ENCODE measurements at places on chromosomes 3 and 15. TPM values are rescaled to one million over a fixed set of nuclear protein-coding genes. Genes with fewer than 3 reads are reported as not detected.

DNA sequence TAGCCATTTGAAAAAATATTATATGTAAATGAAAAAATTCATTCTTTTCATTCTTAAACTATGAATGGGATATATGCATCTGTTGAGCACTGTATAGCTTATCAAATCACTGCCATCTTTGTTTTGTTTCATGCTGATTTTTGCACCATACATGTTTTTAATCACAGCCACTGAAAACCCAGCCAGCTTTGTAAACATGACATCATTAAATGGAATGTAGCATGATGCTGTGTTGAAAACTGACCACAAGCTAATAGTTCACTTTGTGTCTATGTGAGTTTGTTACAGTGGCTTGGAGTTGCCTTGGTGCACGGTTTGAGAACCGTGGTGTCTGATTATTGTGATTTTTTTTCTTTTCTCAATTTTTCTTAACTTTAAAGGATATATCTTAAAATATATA lies 75.7 kb downstream of the GMPS start:
- DNase-seq: no peak

- no peak for DNase-seq
These were observed 149.4 kb upstream of the ADAMTS9 start for GRCh38 chr3:64837126-64837738.

DNA sequence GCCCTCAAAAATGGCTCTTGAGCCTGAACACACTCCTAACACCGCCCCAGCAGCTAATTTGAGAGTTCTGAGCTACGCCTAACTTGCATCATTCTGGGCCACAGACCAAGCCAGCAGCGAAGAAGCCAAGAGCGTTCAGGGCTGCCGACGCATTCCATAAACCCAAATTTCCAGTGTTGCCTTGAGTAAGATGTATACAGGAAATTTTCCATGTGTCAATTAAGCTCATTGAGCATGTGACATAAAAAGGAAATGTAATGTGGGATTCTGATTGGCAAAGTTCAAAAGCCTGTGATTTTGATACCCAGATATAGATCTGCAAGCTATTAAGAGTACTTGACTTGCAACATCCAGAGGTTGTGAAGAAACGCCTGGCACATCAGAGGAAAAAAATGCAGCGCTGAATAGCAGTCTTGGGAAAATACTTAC lies 148.6 kb upstream of the NR2F2 start:
- DNase-seq: no peak

Gene KIAA1143
- 26.2 TPM for total RNA-seq

- DNase-seq: peak; percentile 91
These were observed 44.0 kb upstream of the SLC41A3 start for GRCh38 chr3:126127904-126128303.

Gene LRRN1
- total RNA-seq: 3.3 TPM

Gene HIGD2B
- total RNA-seq: not detected

Gene P3H2
- 26.2 TPM for total RNA-seq

- DNase-seq: no peak
These were observed 4.6 kb downstream of the TPM1 start for GRCh38 chr15:63046917-63047760.

DNA sequence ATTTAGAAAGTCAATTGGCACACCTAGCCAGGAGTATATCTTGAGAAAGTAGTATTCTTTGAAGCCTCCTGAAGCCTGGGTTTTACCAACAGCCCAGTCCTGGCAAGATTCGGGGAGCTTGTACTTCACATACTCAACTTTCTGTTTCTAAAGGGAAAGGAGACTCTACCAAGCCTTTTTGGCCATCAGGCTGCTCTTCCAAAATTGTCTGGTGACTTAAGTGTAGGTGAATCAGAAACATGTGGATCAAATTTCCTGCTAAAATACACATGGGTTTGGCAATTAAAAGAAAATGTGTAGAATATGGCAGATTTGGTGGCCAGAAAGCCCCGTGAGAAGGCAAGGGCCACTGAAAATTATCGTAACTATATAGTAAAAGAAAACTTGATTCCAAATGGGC lies 15.9 kb upstream of the GREM1 start:
- DNase-seq: no peak

DNA sequence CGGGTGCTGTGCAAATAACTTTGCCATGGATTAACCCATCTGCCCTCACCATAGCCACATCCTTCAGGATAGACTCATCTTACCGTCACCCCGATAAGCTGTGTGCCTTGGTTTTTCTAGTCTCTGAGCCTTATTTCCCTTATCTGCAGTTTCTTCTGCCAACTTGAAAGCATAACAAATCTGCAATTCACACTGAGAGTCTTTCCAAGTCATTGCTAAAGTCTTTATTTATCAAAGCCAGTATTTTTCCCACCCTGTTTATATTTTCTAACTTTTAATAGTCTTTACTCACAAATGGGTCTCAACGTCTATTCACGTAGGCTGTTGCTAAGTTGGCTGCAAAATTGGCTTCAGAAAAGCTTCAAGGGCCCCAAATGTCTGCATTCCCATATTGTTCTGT lies 61.6 kb upstream of the SUCLG2 start:
- DNase-seq: no peak

DNA sequence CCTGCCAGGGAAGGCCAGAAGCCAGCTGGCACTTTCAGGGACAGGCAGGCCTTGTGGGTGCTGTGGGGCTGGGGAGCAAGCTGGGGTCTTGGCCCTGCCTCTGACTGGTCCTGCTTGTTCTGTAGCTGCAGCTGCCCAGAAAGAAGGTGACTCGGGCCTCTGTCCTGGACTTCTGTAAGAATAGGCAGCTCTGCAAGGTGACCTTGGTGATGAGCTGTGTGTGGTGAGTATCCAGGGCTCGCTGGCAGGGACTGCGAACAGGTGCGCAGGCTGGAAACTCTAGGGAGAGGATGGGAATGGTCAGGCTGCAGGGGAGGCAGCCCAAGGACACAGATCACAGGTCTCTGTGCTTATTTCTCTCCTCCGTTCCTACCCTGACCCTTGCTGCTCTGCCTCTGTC lies 31.2 kb downstream of the SLC22A14 start:
- DNase-seq: peak; percentile 77

DNA sequence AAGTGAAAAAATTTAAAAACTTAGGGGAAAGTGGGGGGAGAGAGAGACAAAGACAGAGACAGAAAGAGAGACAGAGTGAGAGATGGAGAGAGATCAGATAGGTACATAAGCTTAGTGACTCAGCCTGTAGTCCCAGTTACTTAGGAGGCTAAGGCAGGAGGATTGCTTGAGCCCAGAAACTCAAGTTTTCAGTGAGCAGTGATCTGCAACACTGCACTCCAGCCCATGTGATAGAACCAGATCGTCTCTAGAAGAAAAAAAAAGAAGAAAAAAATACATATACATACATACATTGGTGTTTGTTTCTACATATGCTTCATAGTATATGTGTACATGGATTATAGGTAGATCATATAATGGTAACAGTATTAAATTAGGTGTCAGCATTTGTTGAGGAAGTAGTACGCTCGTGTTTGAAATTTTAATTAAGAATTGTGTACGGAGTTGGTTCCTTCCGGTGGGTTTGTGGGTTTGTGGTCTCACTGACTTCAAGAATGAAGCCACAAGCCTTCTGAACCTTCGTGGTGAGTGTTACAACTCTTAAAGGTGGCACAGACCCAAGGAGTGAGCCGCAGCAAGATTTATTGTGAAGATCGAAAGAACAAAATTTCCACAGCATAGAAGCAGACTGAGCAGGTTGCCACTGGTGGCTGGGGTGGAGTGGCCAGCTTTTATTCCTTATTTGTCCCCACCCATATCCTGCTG lies 38.3 kb upstream of the SNRPN start:
- DNase-seq: no peak

- DNase-seq: no peak
These were observed 53.4 kb downstream of the LARS2 start for GRCh38 chr3:45441584-45442310.

Gene PPP1R14D
- not detected for total RNA-seq

DNA sequence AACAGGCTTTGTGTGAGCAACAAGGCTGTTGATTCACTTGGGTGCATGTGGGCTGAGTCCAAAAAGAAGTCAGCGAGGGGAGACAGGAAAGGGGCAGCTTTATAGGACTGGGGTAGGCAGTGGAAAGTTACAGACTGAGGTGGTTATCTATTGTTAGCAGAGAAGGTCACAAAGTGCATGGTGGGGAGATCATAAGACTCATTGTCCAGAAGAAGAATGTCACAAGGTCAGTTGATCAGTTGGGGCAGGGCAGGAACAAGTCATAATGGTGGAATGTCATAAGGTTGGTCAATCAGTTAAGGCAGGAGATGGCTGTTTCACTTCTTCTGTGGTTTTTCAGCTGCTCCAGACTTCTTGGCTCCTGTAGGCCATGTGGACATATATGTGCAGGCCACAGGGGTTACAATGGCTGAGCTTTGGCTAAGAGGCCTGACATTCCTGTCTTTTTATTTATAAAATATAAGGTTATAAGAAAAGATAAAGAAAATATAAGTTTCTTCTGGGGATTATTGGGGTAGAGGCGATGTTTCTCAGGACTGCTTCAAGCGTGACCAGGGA lies 69.5 kb upstream of the SNTN start:
- DNase-seq: no peak

Gene ALDH1L1
- total RNA-seq: 39.9 TPM

DNA sequence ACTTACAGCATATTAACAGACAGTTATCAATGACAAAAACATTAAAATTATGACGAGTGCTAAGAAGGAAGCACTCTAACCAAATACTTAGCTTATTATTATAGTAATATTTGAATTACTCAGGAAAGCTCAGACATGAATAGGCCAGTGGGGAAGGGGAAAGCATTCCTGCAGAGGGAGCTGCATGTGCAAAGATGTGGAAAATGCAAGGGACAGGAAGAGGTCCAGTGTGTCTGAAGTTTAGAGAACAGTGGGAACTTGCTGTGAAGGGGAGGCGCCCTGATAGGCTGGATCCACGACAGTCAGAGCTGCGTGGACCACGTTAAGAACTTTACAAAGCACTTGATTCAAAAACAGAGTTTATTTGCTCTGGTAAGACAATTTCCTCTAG lies 1.2 kb upstream of the SPICE1 start:
- no peak for DNase-seq

DNA sequence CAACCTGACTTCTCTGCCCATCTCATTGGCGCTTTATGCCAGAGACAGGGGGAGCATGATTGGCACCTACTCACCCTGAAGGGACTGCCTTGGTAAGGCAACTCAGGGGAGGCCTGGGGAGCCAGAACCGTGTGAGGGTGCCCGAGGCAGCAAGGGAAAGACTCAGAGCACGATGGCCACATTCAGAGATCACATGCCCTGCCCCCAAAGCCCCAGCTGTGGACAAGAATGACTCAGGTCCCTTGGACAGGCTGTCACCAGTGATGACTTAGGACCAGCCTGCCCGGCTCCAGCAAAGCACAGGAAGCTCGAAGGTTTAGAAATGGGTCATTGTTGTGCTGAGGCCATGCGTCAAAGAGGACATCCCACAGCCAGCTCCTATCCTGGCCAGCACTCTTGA lies 49.1 kb upstream of the LIMD1 start:
- DNase-seq: no peak

Gene KCNMB2
- total RNA-seq: 0.40 TPM

Gene DIPK2A
- total RNA-seq: 68.6 TPM

DNA sequence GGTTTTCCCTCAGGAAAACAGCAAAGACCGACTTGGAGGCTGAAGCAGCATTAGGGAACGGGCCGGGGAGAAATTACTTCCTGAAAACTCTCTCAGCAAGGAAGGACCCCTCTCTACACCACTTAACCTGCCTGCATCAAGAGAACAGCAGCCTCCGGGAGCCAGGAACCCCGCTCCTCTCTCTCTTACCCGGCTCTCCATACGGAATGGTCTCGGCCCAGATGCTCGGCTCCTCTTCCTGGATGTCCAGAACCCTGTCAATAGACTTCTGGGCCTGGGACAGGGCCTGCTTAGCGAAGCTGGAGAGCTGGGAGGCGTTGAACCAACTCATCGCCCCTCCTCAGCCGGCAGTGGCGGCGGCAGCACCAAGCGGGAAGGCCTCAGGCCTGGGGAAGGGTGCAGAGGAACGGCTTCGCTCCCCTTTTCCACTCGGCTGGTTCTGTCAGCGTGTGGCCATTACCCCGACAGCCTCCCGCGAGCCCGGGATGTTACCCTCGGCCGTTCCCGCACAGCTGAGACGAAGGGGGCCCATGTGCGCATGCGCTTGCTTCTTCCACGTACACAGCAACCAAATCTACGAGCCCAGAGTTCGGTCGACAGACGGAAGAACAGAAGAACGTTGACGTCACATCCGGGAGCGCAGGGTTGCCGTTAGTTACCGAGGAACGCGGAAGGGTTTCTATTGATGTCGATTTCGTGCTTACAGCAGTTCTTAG lies at the start of gene TMF1:
Gene TMF1 (minus strand): TSS at position 578 of the 716 bp plus-strand sequence. CDS start 247 bp downstream, at position 331.
- peak; percentile 100 for DNase-seq

Gene EPHB3
- 6.1 TPM for total RNA-seq

DNA sequence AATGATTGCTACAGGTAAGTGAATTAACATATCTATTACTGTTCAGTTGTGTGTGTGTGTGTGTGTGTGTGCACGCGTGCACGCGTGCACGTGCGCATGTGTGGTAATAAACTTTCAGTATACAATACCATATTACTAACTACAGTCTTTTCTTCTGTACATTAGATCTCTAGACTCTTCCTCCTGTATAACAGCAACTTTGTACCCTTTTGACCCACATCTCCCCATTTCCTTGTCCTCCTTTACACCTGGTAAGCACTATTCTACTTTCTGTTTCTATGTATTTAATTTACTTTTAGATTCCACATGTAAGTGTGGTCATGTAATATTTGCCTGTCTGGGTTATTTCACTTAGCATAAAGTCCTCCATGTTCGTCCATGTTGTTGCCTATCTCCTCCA lies 29.1 kb upstream of the GOLIM4 start:
- no peak for DNase-seq

GRCh38 chr3:18423401-18424212 lies 1.5 kb downstream of the SATB1 start:
- DNase-seq: no peak

- no peak for DNase-seq
These were observed 163.8 kb upstream of the MBNL1 start for GRCh38 chr3:152104847-152105415.

Gene CAPN3
- 6.7 TPM for total RNA-seq

Data from esophagus muscularis mucosa (tissue), 4 donors.